EH (cell line): ENCODE measurements at places on chromosomes 11 and 22.

- no peak for DNase-seq
Measured at GRCh38 chr11:30788849-30789248, 202.7 kb upstream of the MPPED2 start.

DNA sequence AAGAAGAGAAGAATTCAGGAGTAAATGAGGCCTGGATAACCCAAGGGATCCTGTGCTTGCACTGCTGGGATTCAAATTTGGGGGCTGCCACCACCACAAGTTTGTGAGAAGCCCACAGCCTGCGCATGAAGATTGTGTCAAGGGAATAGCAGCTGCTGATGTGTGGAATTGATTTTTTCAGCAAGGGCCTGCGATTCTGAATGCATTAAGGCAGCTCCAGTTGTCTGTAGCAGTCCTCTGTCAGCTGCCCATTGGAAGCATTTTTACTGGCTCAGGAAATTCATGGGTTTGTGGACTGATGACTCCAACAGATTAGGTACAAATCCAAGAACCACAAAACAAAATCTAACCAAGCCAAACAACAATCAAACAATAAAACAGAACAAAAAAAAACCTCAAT is 14.0 kb downstream of the ARVCF start:
- DNase-seq, result no peak

DNA sequence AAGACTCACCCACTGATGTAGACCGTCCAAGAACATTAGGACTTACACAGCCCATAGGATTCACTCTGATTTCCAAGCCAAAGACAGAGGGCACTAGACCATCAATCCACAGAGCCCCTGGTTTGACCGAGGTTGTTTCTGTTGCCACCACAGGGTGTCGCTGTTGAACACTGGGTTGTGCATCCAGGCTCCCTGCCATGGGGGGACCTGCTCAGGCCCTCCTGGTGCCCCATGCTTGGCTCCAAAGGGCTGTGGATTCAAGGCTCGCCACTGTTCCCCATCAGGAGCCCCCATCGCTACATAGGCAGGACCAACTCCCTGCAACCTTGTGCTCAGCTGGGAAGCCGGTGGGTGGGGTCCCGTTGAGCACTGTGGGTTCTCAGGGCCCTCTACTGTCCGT is 128.0 kb upstream of the ANO1 start:
- peak; percentile 34 for DNase-seq

DNA sequence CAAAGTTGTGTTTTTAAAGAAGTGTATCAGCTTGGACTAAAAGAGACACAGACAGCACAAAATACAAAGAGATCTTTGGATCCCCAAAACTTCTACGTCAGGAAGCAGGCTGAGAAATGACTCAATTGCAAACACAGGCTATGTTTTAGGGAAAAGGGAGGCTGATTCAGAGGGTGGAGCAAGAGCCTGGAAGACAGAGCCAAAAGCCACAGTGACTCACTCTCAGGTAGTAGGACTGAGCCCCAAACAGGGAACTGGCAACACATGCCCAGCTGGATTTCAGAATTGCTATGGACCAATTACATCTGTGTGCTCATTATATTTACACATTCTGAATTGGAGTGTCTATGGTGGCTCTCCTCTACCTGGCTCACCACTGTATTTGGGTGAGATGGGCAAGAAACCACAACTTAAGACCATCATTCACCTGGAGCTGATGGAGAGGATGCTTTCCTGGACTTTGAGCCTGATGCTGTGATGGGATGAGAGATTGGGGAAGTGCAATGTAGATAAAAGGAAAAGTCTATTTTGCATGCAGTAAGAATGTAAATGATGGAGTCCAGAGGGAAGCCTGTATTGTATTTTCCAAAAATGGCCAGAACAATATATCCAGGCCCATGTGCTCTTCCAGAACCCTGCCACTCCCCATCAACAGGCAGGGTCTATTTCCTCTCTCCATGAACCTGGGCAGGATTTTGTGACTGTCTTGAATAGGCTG is 20.8 kb upstream of the LINC01488 start:
- DNase-seq, result peak; percentile 80

DNA sequence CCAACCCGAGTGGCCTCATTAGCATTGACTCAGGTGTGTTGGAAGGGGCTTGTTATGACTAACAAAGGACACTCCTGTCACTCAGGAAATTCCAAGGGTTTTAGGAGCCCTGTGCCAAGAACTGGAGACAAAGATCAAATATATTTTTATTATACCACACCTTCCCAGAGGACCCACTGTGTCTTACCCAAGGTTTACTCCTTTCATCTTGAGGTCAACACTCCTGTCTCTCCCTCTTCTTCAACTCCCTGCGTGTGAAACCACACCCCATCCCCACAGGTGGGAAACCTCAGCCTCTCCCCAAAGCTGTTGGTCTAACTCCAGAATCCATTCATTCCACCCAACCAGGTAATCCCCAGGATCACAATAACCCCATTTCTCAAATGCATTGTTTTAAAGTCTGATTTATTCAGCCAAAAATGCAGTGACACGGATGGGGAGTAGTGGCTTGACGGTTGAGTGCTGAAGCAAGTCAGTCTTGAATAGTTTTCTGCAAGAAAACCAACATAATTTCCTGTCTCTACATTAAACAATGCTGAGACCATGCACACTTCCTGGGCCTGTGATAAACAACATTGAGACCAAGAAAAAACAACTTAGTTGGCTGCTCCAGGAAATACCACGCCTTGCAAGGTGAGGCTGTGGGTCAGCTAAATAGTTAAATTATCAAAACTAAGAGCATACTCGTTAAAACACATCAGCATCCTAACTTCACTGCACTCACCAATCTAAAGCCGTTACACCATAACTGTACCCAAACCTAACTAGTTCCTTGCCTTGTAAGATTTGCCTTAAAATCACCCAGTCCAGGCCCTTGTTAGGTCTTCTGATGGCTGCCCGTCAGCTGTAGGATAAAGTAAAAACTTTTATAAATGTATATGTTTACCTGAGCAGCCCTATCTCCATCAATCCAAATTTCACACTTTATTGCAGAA is 38.5 kb upstream of the SPON1 start:
- no peak for DNase-seq

DNA sequence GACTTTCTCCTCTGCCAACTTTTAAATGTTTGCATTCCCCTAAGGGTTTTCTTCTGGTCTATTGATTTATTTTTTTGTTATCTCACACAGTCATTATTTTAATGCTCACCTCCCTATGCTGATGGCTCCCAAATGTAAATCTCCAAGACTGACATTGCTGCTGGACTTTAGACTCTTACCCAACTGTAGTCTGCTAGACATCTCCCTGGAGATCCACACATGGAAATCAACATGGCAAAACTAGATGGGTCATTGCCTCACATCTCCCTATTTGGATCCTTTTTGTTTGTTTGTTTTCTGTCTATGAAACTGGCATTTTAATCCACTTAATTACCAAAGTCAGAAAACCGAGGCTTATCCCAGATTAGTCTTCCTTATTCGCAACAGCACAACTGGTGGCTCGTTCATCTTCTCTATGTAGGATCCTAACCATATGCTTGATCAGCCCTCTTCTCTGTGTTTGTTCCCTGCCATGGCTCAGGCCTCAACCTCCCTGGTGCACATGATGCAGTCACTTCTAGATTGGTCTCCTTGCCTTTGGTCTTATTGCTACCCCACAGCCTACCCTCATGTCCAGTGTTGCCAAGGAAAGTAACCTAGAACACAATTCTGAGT is 37.3 kb downstream of the SC5D start:
- no peak for DNase-seq

- DNase-seq, result peak; percentile 90
Measured at GRCh38 chr11:130916238-130916855, at the start of gene SNX19. Gene SNX19, minus strand, starts transcription at chr11:130916479. Its CDS starts 540 bp downstream, at chr11:130915939.

DNA sequence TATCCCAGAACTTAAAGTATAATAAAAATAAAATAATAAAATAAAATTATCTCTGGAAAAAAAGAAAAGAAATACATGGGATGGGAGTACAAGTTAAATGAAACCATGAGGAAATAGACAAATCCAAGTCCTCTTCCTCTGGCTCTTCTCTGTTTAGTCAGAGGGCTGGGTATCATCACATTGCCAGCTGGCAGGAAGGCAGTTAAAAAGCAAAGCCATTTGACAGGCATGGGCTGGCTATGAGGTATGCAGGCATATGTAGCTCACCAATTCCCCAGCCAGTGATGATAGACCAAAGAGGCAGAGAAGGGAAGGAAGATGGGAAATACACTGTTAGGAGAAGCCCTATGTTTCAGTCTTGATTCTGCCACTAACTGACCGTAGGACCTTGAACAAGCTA is 6.5 kb downstream of the LYVE1 start:
- DNase-seq, result no peak

DNA sequence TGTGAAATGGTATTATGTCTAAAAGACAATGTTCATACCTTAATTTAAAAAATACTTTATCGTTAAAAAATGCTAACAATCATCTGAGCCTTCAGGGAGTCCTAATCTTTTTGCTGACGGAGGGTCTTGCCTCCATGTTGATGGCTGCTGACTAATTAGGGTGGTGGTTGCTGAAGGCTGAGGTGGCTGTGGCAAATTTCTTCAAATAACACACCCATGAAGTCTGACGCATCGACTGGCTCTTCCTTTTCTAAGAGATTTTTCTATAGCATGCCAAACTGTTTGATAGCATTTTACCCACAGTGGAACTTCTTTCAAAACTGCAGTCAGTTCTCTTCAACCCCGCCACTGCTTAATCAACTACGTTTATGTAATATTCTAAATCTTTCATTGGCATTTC is 33.6 kb downstream of the TCF20 start:
- DNase-seq, result no peak

DNA sequence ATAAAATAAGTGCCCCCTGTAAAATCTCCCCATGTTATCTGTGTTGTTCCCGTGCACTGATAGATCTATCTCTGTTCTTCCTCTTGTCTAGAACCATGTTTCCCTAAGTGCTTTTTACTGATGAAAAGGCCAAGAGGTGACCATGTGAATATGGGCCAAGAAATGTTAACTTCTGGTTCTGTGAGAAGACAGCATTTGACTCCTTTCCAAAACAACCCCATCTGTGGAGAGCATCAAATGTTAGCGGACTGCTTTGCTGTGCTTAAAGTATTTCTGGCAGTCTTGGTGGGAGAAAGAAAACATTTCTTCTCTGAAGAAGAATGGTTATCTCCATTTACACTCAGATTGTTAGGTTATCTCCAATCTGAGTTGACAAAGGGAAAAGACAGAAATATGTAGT is 58.6 kb upstream of the GUCY1A2 start:
- DNase-seq, result no peak

GRCh38 chr11:96366024-96366423 is 23.0 kb upstream of the MAML2 start:
- peak; percentile 25 for DNase-seq

- peak; percentile 52 for DNase-seq
Measured at GRCh38 chr22:26835929-26836528, 178.6 kb downstream of the MIAT start.

DNA sequence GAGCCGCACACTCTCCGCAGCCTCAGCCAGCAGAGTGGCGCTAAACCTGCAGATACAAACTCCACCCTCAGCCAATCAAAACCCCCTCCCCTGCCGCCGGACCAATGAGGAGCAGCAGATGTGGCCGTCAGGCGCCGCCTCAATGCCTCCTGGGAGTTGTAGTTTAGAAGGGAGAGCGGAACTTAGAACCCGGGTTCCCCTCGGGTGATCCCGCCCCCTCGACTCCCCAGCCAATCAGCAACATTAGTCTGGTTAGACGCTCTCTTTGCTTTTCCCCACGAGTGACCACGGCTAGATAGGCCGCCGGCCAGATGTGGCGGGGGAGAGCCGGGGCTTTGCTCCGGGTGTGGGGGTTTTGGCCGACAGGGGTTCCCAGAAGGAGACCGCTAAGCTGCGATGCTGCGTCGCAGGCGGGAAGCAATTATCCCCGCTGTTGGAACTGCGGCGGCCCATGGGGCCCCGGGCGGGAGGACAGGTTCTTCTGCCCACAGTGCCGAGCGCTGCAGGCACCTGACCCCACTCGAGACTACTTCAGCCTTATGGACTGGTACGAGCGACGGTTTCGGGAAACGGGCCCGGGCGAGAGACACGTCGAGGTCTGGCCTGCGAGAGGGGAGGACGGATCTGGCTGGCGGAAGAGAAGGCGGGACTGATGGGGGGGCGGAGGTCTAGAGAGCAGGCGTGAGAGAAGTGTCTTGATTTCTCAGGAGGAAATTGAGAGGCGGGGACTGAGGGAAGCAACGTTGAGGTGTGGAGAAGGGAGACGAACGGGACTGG is at the start of the genes CHEK2 and HSCB:
Gene CHEK2 (minus strand): TSS at position 36 of the 777 bp plus-strand sequence. CDS start 7,099 bp downstream, outside the sequence.
Gene HSCB (plus strand): TSS at position 255 of the 777 bp plus-strand sequence. CDS start 57 bp downstream, at position 312.
- peak; percentile 99 for DNase-seq

GRCh38 chr11:100827934-100828661 is 141.0 kb downstream of the ARHGAP42 start:
- no peak for DNase-seq

GRCh38 chr22:38223289-38223960 is 21.6 kb downstream of the MAFF start:
- DNase-seq, result no peak

DNA sequence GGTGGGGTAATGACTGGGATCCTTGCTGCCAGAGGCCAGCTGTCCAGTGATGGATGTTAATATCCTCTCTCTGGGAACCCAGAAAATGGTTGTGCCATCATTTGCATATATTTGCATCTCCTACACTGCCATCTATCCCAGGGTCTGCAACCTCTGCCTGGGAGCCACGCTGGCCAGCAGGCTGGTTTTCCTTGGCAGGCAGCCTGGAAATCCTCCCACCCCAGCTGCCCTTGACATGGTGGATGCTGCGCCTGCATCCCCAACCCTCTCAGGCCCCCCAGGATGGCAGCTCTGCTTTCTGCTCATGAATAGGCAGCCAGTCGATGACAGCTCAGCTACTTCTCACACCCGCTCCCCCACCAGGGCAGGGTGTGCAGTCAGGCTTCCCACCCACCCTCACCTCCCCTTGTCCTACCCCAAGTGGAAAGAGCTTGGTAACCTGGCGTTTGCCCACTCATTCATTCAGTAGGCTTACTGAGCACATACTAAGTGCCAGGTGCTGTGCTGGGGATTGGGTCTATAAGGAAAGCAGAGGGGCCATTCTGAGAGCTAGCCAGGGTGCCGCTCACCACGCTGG is 202.5 kb downstream of the TRIM29 start:
- DNase-seq, result no peak

- DNase-seq, result peak; percentile 95
Measured at GRCh38 chr11:28674433-28675103, 566.4 kb downstream of the METTL15 start.

DNA sequence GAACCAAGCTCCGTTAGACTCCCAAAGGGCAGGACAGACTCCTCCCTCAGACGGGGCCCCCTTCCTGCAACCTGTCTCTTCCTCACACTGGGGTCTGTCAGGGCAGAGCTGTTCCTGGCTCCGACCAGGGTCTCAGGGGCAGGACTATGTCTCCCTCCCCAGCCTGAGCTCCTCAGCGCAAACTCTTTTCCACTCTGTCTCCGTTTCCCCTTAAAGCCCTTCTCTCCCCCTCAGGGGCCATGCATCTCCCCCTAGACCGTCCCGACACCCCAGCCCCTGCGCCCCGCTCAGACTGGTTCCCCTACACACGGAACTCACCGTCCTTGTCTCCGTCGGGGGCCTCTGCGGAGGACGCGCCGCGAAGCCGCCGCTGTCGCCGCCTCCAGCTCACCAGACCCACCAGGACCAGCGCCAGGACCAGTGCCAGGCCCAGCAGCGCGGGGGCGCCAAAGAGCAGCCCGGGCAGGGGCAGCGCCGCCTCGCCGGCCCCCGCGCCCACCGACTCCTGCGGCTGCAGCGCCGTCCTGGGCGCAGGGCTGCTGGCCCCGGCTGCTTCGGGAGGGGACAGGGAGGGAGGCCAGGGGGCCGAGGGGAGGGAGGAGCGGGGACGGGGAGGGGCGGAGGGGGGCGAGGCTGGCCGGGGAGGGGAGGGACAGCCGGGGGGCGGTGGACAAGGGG is 684 bp downstream of the TNFRSF13C start:
- peak; percentile 47 for DNase-seq
